ENCODE measurements at places on chromosomes 2 and 18.
A peak's percentile ranks its signal among the peaks of the same experiment; 100 is the strongest.

DNA sequence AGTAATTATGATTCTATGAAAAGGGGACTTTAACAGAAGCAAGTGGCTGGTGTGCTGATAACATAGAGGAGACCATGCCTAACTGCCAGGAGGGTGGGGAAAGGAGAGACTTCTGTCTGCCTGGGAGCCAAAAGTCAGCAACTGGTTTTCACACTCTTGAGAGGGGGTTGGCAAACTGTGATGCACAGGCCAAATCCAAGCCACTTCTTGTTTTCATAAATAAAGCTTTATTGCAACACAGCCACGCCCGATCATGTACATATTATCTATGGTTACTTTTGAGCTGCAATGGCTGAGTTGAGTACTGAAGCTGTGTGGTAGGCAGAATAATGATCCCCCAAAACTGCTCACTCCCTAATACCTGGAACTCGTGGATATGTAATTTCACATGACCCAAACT lies 208.4 kb downstream of the LNPK start:
- no peak for DNase-seq

GRCh38 chr2:208254118-208254870 lies 577 bp downstream of the IDH1 start:
- DNase-seq = peak; percentile 60

- DNase-seq = no peak
Measured at GRCh38 chr2:227461811-227462461, 10.0 kb upstream of the AGFG1 start.

- DNase-seq = no peak
Measured at GRCh38 chr18:78125206-78125896, 854.3 kb upstream of the SALL3 start.

GRCh38 chr2:161207941-161208340 lies 47.7 kb downstream of the TANK start:
- DNase-seq = no peak

- no peak for DNase-seq
Measured at GRCh38 chr2:132825601-132826000, 155.6 kb upstream of the LYPD1 start.

DNA sequence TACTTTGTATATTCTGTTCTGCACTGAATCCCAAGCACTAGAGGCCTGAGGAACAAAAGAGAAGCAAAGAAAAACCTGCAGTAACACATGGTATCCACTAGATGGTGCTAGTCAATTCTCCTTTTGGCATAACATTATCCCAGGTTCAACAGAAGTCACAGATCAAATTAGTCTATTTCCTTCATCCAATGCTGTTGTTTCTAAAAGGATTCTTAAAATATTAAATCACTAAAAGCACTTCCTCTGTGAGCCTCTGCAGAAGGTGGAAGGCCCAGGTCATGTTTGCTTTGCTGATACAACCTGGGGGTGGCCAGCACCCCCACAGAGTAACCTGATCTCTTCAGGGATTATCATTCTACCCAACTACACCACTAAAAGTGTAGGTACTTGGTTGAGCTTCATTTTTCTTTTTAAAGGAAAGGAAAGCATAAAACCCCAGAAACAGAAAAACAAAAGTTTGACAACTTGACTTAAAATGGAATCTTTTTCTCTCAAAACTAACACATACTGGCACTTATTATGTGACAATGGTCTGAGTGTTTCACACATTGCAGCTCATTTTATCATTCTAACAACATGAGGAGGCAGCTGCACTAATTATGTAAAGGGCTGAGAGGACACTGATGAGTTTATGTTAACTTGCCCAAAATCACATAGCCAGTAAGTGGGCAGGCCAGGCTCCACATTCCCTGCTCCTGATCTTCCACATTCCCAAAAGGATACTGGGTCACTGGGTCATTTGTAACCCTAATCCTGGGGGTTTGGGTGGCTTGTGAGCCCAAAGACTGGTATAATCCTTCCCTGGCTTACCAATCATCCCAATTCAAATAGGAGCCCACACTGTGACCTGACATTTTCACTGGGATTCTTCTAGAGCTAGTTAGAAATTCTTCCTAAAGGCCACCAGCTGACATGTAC lies 66.8 kb upstream of the DNER start:
- DNase-seq = no peak

GRCh38 chr2:38526195-38526594 lies 76.5 kb downstream of the HNRNPLL start:
- DNase-seq = no peak

- no peak for DNase-seq
Measured at GRCh38 chr2:88671786-88672427, 19.6 kb upstream of the RPIA start.

GRCh38 chr2:118967124-118967880 lies 25.3 kb downstream of the MARCO start:
- no peak for DNase-seq

- DNase-seq = no peak
Measured at GRCh38 chr2:181806039-181806392, 85.5 kb upstream of the ITPRID2 start.

DNA sequence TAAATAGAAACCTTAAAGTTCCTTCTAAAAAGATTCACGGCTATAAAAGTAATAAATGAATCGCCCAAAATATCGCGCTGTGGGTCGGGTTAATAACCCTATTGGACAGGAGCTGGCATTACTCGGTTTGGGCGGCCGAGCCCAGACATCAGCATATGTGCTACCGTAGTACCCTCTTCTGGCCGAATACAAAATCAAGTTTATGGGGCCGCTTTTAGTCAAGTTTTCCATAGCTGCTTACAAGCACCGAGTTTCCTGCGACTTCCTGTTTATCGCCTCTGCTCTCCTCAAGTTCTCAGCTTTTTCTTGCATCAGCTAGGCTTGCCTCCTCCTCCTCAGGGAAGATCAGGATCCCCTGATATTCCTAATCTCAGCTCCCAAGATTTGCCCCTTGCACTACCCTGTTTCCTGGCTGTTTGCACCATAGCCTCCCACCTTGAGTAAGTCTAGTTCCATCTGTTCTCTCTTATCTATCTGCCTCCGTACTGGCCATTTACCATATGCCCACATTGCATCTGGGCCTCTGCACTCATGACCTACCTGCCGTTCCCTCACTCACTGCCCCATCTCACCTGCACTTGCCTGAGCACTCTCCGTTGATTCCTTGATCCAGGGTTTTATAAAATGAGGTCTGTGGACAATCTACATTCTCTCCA lies 56.1 kb downstream of the SLC35F5 start:
- DNase-seq = peak; percentile 23

DNA sequence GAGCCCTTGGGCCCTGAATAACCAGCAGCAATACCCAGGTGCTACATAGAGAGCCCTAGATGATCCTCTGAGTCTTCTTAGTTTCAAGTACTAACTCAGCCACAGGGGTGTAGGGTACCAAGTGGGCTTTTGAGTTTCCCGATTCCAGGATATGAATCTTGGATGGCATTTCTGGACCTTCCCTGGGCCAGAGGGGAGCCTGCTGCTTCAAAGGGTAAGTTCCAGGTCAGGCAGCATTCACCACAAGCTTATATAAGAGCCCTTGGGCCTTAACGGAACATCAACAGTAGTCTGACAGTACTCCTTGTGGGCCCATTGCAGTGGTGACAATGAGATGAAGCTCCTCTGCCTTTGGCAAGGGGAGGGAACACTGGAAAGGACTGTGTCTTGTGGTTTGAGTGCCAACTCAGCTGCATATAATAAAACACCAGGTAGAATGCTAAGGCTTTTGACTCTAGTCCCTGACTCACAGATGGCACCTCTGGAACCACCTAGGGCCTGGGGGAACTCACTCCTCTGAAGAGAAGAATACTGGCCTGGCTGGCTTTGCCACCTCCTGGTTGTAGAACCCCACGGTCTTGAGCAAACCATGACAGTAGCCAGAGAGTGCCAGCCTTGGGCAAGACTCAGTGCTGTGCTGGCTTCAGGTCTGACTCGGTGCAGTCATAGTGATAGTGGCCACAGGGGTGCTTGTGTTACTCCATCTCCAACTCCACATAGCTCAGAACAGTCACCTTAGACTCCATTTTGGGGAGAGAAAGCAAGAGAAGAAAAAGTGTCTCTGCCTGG lies 235.7 kb downstream of the AKAIN1 start:
- no peak for DNase-seq

DNA sequence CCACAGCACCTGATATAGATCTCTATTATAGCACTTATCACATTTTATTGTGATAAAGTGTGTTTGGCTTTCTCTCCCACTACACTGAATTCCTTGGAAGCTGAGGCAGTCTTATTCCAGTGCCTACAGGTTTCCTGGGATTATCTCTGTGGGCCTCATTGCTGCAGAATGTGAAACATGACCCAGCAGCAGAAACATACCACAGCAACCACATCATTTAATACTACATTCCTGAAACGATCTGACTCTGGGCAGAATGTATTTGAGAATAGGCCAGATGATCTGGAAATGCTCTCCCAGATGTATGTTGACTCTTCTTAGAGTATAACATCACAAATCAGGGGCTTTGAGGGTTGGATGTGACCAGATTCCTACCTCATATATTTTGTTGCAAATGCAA lies 323.5 kb upstream of the TANK start:
- no peak for DNase-seq

DNA sequence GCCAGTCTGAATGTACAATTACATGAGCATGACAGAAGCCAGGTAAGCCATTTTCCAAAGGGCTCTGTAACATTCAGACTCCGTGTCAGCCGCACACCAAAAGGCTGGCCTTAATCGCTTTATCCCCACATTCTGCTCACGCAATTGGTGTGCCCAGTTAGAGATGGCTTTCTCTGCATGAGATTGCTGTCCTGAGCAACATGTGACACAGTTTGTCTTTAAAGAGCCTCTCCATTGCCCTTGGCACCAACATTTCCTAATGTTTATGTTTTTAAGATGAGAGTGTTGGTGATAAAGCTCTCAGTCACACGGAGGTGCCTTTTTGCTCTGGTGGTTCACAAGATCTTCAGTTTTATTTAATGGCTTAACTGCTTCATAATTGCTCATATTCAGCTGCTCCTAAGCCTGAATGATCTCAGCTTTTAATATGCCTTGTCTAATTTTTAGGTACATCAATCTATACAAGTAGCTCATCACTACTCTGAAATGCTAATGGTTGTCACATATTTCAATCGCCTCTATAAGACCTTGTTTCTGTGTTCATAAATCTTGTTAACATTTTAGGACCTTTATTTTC lies 164.8 kb upstream of the ACVR2A start:
- DNase-seq = no peak

GRCh38 chr18:49802623-49803022 lies 10.7 kb downstream of the ACAA2 start:
- no peak for DNase-seq

- DNase-seq = peak; percentile 25
Measured at GRCh38 chr18:48540251-48541025, 1.6 kb downstream of the CTIF start.

GRCh38 chr2:58900246-58901027 lies 659.3 kb upstream of the FANCL start:
- no peak for DNase-seq

DNA sequence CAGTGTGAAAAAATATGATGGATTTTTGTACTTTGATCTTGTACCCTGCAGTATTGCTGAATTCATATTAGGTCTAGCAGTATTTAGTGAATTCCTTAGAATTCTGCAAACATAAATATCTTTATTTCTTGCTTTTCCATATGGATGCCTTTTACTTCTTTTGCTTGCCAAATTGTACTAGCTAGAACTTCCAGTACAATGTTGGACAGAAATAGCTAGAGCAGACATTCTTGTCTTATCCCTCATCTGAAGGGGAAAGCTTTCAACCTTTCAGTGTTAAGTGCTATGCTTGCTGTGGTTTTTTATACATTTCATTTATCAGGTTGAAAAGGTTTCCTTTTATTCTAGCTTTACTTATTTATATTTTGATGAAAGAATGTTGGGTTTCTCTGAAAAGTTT lies 1321.9 kb upstream of the CHAC2 start:
- DNase-seq = no peak

- no peak for DNase-seq
Measured at GRCh38 chr2:198144660-198145059, 340.3 kb downstream of the PLCL1 start.

DNA sequence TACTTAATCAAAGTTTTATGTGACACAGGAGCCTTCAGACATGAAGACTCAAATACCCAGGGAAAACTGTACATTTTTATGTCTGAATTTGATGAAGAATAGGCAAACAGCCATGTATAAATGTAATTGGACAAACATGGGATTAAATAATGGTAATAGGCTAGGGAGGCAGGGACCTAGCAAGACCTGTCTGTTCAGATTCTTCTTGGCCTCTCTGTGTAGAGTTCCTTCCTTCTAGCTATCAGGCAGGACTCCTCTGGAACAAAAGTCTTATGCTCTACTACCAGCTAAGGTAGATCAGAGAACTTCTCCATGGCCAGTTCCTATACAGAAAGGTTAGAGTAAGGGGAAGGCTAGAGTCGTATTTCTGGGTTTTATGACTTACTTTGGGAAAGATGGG lies 9.5 kb upstream of the PARD3B start:
- no peak for DNase-seq

GRCh38 chr2:45543257-45543656 lies 67.8 kb downstream of the SRBD1 start:
- DNase-seq = no peak

GRCh38 chr2:4882421-4882820 lies 809.8 kb upstream of the SOX11 start:
- DNase-seq = no peak

DNA sequence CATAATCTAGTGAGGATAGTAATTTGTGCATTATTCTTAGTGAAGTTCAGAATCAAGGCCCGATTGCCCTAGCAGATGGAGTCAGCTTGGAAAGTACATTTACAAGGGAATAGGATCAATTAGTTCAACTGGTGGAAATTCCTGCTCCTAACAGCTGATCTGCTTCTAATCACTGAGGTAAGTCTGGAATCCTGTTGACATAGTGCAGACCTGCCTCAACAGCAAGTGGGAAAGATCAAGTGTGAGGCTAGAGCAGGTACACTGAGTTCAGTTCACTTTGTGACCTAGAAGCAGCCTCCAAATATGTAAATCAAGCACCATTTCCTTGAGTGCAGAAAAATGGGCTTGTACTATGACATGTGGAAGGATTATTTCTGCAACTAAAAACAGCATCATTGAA lies 111.2 kb upstream of the NOSTRIN start:
- no peak for DNase-seq

- no peak for DNase-seq
Measured at GRCh38 chr2:38960609-38961320, 71.1 kb downstream of the ARHGEF33 start.
